ENCODE measurements at places on chromosomes 1 and 21. TPM values are rescaled to one million over a fixed set of nuclear protein-coding genes. Genes with fewer than 3 reads are reported as not detected.

GRCh38 chr1:85465786-85466134, 801 bp upstream of the DDAH1 start:
- H3K27ac ChIP-seq, result no peak overlapping the region
- peaks cover 20% of the 10 kb centered on the region for H3K4me1 ChIP-seq
- peak overlapping the region; percentile 79 for H3K4me3 ChIP-seq
- no peaks in the 10 kb centered on the region for H3K36me3 ChIP-seq

Gene SV2A
- 0.44 TPM for total RNA-seq

DNA sequence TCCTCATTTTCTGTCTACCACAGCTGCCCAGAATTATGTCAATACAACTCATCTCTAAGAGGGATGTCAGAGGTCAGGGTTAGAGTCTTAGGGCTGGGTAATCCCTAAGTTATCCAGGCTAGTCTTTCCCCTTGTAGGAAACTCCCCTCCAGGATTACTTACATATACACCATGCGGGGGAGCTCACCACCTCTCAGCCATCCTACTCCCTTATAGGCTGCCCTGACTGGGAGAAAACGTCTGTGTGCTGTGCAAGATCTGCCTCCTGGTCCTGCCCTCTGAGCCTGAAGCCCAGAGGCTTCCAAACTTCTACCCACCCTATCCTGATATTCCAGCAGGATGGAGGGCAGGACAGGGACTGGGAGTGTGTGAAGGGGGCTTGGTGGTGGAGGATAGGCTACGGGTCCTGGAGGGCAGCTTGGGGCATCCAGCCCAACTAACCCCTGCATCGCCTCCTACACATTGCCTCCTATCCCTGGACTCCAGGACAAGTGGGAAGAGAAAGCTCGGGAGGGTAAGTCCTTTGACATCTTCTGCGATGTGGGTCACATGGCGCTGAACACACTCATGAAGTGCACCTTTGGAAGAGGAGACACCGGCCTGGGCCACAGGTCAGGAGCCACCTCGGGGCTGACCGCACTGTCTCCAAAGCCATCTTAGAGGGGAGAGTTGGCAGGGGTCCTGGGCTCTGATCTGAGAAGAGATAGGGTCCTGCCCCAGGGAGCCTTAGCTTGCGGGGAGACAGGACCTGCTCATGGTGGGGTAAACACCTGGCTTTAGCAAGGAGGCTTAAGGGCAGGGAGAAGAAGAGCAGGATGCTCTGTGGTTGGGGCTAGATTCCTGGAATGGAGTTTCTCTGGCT, 14.4 kb downstream of the CYP4B1 start:
- peaks cover 42% of the 10 kb centered on the region for H3K4me1 ChIP-seq
- DNase-seq, result no peak
- peaks cover 63% of the 10 kb centered on the region for H3K36me3 ChIP-seq
- no peak overlapping the region for H3K4me3 ChIP-seq
- H3K27ac ChIP-seq, result peak overlapping the region; percentile 81
- H3K27me3 ChIP-seq, result no peaks in the 10 kb centered on the region

GRCh38 chr1:207397525-207397926, 56.6 kb upstream of the CR2 start:
- no peaks in the 10 kb centered on the region for H3K4me1 ChIP-seq
- H3K27me3 ChIP-seq, result peaks cover 2% of the 10 kb centered on the region
- no peak overlapping the region for H3K4me3 ChIP-seq
- DNase-seq, result no peak
- H3K27ac ChIP-seq, result no peak overlapping the region

GRCh38 chr1:12296016-12296415, 66.2 kb downstream of the VPS13D start:
- DNase-seq, result no peak
- no peak overlapping the region for H3K4me3 ChIP-seq
- peaks cover 91% of the 10 kb centered on the region for H3K36me3 ChIP-seq
- no peaks in the 10 kb centered on the region for H3K27me3 ChIP-seq
- no peak overlapping the region for H3K27ac ChIP-seq

DNA sequence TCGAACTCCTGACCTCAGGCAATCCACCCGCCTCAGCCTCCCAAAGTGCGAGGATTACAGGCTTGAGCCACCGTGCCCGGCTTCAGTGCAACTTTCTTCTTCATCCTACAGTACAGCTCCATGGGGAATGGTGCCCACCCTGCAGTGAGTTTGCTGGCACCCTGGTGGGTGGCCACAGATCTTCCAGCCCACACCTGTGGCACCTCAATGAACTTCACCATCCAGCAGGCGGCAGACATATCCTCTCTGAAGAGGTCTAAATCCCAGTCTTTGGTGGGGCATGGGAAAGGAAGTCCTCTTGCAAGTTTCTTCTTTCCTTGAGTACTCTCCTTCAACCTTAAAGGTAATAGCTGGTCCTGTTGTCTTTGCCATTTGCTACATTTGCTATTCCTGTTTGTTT, 18.1 kb upstream of the ZBTB8A start:
- H3K27me3 ChIP-seq, result no peaks in the 10 kb centered on the region
- no peaks in the 10 kb centered on the region for H3K36me3 ChIP-seq
- peaks cover 6% of the 10 kb centered on the region for H3K4me1 ChIP-seq
- peak overlapping the region; percentile 58 for H3K4me3 ChIP-seq
- no peak for DNase-seq
- no peak overlapping the region for H3K27ac ChIP-seq

- no peak overlapping the region for H3K4me3 ChIP-seq
- peaks cover 38% of the 10 kb centered on the region for H3K4me1 ChIP-seq
- H3K27ac ChIP-seq, result peak overlapping the region; percentile 62
- DNase-seq, result peak; percentile 63
Observed at GRCh38 chr21:42299324-42300044, 15.7 kb downstream of the TFF3 start.

Gene OPN3
- 6.1 TPM for total RNA-seq
